ENCODE measurements at places on chromosomes 2 and 18. TPM values are rescaled to one million over a fixed set of nuclear protein-coding genes. Genes with fewer than 3 reads are reported as not detected.

The OTX1 gene
- total RNA-seq, result not detected

The GCKR gene
- total RNA-seq, result not detected

GRCh38 chr2:170277951-170278350, 100.0 kb downstream of the MYO3B start:
- DNase-seq, result no peak

DNA sequence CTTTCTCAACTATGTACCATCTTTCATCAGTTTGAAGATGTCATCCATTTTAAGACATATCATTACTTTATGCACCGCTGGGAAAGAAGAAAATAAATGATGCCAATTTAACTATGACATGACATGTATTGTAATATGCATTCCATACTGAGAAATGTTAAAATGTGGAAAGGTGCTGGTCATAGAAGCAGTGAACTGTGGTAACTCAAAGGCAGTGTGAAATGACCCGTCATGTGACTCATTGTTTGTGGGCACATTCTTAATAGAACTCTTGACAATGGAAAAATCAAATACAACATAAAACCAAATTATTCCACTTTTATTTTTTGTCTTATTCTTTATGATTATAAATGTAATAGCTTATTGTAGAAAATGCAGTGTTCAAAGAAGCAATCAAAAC, 455.0 kb upstream of the ST6GAL2 start:
- DNase-seq, result no peak

DNA sequence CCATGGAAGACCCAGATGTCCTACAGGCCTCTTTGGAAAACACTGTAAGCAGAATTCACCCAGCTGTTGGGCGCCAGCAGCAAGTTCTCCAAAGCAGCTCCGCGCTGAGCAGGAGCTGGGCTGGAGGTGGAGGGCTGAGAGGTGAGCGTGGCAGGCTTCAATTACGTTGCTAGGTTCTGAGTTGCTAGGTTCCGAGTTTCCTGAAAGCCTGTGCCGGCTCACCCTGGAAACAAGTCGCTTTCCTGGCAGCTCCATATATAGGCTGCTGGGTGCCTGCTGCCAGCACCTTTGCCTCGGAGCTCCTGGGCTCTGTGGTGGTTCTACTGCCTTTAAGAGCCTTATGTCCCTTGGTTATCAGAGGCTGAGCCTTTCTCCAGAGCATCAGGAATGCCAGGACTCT, 14.4 kb upstream of the EGR4 start:
- DNase-seq, result no peak

The ZBTB14 gene
- 19.3 TPM for total RNA-seq

DNA sequence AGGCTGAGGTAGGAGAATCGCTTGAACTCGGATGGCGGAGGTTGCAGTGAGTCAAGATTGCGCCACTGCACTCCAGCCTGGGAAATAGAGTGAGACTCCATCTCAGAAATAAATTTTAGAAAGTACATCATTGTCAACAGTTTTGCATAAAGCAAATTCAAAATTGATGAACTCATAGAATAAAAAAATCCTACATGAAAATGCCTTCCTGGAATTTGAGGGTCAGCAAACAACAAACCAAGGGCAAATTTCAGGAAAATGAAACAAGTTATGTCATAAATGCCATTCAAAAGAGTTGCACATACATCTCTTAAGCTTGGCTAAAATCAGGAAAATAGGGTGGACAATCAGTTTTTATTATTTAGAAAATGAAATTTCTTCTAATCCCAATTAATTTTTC, 45.1 kb downstream of the COL5A2 start:
- DNase-seq, result no peak

DNA sequence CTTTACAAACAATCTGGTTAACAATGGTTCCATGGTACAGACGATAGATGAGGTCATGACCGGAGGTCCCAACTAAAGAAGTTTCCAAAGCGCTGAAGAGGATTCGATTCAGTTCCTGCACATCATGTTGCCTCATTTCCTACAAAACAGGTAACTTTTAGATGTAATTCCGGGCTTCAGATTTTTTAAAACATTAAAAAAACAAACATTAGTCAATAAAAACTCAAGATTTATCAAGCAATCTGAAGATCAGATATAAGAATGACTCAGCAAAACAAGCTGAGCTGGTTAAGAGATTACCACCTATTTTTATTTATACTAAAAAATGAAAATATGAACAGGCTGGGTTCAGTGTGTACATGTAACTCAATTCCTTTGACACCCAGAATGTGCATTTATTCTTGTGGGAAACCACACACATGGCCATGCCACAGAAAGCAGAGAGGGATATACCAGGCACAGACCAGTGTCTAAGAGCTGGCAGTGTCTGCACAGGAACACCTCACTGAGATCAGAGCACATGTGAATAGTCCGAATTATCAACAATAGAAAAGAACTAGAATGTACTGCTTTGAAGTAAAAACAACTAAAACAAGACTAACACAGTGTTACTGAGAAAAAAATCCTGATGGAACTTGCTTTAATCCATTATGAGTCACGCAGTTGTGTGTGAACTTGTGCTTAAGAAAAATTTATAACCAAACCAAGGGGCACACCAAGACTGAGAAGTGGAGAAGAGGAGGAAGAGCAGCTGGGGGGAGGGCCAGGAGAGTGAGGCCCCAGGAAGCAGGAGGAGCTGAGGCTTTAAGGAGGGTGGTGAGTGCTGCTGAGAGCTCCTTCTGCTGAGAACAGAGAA, 9.5 kb downstream of the USP40 start:
- no peak for DNase-seq

DNA sequence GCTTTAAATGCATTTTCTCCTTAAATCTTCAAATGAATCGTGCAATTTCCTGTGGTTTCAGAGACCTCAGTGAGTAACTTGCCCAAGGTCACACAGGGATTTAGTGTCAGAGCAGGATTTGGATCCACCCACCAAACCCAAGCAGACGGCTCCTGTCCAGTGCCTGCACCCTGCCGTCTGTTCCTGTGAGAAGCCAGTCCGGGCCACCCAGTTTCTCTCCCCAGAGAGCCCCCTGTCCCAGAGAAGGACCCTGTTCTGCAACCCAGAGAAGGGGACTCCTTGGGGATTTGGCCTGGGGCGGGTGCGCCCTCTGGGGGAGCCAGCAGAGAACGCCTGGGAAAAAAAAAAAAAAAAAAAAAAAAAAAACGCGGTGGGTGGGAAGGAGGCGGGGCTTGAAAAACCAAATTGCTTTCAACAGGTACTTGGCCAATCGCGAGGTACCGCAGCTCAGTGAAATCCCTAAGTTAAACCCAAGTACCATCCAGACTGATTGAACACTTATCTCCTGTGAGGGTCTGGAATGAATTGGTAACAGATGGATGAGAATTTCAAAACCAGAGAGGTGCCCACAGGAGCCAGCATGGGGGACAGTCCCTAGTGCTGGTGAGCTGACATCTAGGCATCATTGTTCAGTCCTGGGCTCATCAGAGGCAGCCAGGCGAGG, 30.9 kb upstream of the REEP1 start:
- peak; percentile 54 for DNase-seq

The SLC30A3 gene
- total RNA-seq, result 0.90 TPM

The SERPINB2 gene
- total RNA-seq, result not detected

DNA sequence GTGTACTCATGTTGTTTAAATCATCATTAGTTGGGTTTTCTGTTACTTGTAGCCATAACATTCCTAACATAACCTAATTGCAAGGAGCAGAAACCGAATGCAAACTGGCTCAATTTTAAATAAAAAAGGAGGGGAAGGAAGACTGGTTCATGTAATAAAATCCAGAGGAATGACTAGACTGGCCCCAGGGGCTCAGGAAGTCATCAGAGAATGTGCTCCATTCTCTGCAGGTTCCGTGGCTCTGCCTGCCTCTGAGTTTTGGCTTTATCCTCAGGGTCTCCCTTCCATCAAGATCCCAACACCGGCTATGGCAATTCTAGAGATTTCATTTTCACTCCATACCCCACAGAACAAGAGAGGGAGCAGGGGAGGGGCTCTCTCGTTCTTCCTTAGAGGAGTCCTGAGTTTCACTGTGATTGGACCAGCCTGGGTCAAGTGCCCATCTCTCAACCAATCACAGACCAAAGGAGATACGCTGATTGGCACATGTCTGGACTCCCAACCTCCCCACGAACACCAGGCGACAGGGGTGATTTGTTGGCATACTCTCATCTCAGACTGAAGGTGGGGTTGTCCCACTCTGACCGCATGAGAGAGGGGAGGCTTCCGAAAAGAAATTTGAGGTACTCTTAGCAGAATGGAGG, 64.8 kb downstream of the NPPC start:
- no peak for DNase-seq
